Aorta (tissue), 5 donors: ENCODE measurements at places on chromosomes 5 and 9. TPM values are rescaled to one million over a fixed set of nuclear protein-coding genes. Genes with fewer than 3 reads are reported as not detected.

DNA sequence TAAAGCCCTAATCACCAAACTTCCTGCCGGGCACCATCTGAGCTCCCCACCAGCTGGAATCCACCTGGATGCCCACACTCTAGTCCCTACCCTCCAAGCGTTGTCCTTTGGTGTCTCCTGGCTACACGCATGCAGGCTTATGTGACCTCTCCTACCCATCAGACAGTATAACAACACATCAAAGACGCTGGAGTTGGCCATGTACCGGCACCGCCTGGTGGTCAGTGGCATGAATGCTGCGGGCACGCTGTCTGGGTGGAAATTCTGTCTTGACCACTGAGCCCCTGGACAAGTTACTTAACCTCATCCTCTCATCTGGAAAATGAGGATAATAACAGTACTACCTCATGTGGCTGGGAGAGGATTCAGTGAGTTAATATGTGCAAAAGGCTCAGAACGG lies 23.4 kb upstream of the CORO2A start:
- peak; percentile 25 for DNase-seq

DNA sequence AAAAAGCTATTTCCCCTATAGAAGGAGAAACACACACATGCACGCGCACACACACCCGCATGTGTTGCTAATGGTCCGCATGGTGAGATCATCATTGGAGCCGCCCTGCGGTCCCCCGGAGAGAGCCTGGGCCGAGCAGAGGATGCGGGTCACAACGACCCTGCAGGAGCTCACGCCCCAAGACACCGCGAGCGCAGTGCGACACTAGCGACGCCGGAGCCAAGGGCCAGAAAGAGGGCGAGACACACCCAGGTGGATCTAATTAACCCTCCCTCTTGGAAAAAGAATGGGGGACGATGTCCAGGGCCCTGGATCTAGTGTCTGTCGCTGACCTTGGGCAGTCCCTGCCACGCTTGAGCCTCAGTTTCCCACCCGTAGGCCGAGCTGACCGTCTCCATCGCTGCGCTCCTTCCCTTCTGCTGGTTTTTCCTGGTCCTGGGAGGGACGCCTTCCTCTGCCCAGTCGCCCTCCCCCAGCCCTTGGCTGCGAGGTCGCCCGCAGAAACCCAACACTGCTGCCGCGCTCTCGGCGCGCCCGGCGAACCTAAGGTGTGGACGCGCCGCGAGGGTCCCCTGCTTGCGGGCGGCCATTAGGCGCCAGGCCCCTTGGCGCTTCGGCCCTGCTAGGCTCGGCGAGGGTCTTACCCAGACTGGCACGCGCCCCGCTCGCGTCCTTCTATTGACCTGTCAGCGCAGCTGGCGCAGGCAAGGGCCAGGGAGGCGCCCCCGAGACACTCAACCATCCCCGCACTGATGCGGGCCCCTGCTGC lies 47.5 kb upstream of the RNF20 start:
- peak; percentile 65 for DNase-seq

KDM4C gene
- total RNA-seq = 40.2 TPM

GRCh38 chr5:44542470-44542869 lies 153.2 kb upstream of the FGF10 start:
- no peak for DNase-seq

DNA sequence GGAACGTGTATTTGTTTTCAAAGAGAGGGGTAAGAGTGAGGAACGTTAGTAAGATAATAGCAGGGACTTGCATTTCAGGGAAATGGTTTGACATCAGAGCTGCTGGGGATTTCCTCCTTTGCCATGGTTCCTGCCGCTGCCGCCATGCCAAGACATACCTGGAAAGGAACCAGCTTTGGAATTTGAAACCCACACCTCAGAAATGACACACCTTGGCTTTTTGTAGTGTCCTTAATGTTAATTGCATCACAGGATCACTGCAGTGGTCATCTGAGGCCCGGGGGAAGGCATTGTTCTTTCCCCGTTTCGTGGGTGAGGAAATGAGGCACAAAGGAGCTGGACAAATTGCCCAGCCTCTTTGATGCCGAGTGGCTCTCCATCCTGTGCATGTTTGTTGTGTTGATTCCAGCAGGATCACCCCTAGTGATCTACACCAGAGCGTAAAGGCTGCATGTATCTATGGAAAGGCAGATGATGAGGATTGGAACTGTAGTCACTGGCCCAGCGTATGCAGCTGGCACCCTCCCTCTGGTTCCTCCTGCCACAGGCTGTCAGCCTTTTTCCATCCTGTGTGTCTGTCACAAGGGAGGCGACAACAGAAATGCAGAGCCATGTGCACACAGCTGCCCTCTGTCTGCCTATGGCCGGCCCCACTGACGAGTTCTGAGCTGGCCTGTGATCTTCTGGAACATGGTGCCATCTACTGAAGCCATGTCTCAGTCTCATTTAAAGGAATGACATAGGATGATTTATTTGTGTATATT lies 37.8 kb downstream of the SLC46A2 start:
- DNase-seq = no peak

DNA sequence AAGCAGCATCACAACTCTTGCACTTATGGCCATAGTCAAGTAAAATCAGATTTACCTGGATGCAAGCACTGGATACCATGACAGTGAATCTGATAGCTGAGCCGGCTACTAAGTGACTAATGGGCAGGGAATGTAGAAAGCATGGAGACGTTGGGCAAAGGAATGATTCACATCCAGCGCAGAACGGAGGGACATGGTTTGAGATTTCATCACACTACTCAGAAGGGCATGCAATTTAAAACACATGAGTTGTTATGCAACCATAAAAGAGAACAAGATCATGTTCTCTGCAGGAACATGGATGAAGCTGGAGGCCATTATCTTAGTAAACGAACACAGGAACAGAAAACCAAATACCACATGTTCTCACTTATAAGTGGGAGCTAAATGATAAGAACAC lies 169.1 kb upstream of the PIK3R1 start:
- peak; percentile 61 for DNase-seq

NXNL2 gene
- total RNA-seq = 2.2 TPM

NAA35 gene
- total RNA-seq = 23.5 TPM

NME5 gene
- 2.1 TPM for total RNA-seq

DNA sequence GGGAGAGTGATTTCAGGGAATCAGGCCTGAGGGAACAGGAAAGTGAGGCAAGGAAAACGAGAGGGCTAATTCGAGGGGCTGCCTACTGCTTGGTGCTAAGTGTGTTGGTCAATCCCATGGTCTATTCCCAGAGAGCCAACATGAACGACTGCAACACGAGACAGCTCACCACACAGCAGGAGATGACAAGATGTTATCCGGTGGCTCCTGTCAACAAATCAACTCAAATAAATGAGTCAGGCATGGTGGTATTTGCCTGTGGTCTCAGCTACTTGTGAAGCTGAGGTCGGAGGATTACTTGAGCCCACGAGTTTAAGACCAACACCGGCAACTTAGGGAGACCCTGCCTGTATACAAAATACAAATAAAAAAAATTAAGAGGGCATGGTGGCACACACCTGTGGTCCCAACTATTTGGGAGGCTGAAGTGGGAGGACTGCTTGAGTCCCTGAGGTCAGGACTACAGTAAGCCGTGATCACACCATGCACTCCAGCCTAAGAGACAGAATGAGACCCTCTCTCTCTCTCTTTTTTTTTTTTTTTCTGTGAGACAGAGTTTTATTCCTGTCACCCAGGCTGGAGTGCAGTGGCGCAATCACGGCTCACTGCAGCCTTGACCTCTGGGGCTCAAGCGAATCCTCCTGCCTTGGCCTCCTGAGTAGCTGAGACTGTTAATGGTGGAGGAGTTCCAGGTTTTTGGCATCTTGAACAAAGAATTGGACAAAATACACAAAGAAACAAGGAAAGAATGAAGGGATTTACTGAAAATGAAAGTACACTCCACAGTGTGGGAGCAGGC lies 9.0 kb upstream of the FAF2 start:
- DNase-seq = no peak

PAEP gene
- total RNA-seq = not detected

PNPLA7 gene
- total RNA-seq = 10.3 TPM

- no peak for DNase-seq
Observed at GRCh38 chr5:102902647-102903046, 147.5 kb downstream of the PAM start.

DNA sequence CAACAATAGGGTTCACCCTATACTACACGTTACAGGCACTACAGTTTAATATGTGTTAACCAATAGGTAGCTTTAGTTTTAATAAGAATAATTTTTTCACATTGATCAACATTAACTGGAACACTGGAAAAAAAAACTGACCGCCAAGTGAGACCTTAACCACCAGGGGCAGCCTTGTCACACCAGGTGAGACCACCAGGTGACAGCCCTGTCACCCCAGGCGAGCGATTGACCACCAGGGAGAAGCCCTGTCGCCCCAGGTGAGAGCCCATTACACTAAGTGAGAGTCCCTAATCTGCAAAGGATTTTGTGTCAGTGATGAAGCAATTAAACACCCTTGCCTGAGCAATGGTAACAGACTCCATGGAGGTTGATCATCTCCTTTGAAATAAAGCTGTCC lies 75.4 kb upstream of the SYK start:
- no peak for DNase-seq

LCN12 gene
- 0.71 TPM for total RNA-seq

GRCh38 chr9:2785060-2785950 lies 58.6 kb downstream of the PUM3 start:
- DNase-seq = no peak

GRCh38 chr9:77829420-77829819 lies 181.3 kb upstream of the GNA14 start:
- DNase-seq = no peak

FCHO2 gene
- 57.5 TPM for total RNA-seq

DNA sequence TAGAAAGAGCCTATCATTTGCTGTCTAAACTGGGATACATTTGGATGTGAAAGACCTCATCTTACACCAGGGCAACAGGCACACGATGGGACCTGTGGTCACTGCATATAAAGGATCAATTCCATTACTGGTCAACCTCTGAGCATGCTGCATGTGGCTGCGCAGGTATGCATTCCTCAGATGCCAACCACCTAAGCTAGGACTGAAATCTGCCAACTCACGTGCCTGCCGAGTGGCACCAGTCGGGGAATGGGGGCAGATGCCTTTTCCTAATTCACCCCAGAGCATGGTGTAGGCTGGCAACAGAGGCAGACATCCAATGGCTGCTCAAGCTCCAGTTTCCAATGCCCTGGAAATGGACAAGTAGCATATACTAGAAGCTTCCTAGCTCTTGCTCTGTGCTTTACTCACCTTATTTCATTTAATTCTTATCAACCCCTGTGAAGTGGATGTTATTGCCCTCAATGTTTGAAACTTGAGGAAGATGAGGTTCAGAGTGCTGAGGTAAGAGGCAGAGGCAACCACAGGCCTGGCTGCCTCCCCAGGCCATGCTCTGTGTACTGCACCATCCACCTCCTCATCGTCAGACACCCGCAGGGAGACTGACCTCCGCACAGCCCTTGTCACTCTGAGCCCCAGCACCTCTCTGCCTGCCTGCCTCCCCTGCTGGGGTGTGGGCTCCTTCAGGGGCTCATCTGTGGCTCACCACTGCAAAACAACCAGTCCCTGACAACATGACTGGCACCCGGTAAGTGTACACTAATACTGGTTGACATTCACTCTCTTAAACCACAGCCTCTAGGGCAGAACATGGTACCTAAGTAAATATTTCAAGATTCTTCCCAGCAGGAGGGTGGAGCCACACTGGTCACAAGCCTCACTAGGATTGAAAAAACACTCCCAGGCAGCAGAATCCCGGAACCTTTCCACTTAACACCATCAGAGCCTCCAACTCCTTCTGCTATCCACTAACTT lies 228.5 kb downstream of the CRB2 start:
- DNase-seq = no peak

DNA sequence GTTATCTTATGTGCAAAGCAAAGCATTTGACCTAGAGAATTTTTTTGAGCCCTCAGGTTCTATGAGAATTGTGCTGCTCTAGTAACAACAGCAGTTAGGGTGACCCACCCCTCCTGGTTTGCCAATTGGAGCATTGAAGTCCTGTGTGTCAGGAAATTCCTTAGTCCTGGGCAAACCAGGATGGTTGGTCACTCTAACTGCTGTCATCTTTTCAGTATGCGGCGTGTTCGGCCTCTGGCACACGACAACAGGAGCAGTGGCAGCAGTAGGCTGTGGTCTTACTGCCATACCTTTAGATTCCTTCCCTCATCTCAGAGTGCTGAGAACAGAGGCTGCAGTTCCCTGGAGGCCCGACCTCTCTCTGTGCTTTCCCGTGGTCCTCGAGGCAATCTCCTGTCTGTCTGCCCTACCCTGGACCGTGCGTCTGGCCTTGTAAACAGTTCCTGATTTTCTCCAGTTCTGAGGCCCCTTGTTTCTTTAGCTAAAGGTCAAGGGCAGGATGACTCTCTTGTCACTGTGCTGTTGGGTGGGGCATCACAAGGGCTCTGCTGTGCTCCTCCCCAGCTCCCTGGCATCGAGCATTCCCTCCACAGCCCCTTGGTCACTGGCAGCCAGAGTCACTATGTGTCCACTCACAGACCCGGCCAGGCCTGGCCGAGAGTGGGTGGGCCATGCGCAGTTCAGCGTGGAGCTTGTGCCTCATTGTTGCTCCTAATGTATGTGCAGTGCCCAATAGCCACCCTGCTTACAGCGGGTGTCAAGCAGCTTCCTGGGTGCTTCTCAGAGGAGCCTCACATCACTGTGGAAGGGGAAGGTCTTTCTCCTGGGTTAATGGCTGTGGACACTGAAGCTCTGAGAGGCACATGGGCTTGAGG lies 18.5 kb upstream of the COL15A1 start:
- DNase-seq = no peak

IL17B gene
- total RNA-seq = 18.0 TPM

- no peak for DNase-seq
Observed at GRCh38 chr9:93684806-93685543, 108.6 kb downstream of the PHF2 start.

- peak; percentile 24 for DNase-seq
Observed at GRCh38 chr9:135330685-135331590, 148.6 kb upstream of the PPP1R26 start.

DNA sequence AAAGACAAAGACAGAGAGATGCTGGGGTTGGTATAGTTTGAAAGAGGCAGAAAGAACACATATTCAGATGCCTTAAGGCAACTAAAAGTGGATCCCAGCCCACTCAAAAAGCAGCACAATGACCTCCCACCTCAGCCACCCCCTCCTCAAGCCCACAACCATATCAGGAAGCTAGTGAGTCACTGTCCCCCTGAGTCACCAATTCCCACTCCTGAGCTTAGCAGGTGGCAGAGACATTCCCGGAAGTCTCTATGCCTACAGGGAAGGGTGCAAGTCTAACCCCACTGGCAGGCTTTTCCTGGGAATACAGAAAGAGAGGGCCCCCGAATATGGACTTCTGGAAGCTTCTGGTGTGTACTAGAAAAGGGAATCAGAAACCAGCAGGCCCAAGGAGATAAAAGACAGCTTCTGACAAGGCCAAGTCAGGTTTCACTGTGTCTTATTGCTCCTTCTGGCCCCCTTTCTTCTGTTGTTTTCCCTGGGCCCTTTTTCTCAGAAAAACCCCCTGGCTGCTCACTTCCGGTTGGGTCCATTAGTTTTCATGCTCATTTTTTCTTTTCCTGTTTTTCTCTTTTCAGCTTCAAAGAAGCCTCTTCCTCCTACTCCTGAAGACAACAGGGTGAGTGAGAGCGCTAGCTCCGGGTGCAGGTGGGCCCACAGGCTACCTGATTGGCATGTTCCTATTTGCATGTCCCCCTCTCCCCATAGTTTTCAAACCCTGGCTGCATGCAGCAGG lies 36.8 kb downstream of the ITK start:
- DNase-seq = no peak

AJM1 gene
- total RNA-seq = 6.2 TPM

GRCh38 chr9:37905131-37905505 lies 1.2 kb upstream of the SLC25A51 start:
- no peak for DNase-seq
